ENCODE measurements at places on chromosomes 4 and X.

DNA sequence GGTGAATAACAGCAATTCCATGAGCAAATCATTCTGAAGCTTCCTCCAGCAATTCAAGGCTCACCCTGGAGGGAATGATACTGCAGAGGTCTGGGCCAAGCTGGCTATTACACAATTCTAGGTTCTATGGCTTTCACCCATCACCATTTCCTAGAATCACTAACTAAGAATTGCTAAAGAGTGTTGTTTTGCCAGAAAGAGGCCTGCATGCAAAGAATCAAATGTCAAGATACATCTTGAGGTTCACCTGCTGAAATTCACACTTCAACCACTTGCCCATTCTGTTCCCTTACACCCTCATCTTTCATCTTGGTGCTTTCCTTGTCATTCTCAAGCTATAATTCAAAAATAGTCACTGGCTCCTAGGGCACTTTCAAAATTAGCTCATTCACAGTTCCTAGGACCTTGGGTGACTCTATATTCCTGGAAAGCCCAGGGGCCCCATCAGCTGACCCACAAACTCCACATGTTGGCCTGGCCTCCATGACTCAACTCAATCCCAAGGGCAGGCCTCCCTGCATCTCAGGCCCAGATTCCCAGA, 7.0 kb downstream of the APBB2 start:
- ATAC-seq, result no peak

DNA sequence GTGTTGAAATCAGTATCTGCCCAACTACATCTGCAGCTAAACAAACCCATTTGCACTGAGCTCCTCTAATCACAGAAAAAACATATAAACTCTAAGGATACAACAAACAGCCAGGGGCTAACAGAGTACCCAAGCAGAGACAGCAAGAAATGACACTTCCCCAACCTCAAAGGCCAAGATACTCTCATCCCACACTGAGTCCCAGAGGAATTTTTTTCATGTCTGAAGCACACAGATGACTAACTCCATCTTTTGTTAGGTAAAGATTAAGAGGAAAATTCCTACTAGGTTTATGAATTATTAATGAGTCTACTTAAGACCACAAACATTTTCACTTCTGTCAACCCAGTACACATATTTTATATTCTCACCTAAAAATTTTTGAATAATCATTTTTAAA, 31.6 kb downstream of the SEPSECS start:
- ATAC-seq, result no peak

- peak; percentile 97 for ATAC-seq
These were observed 14.7 kb downstream of the SORCS2 start for GRCh38 chr4:7206911-7207567.

- no peak for ATAC-seq
These were observed 1042.5 kb upstream of the PABPC4L start for GRCh38 chr4:135244056-135244455.

DNA sequence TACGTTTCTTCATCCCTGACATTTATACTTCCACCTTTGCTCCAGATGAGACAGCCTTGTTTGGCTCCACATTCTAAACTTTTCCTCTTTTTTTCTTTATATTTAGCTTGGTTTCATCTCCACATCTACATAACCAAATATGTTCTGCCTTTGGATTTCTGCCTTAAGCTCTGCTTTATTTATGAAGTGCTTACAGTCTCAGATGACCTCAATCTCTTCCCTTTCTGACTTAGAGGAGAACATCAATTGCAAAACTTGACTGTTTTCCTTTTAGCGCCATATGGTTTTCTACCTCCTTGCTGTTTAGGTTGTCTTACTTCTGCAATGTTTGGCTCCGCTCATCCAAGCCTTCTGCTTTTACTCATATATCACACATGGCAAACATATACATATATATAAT, 7.5 kb downstream of the ASB5 start:
- no peak for ATAC-seq

DNA sequence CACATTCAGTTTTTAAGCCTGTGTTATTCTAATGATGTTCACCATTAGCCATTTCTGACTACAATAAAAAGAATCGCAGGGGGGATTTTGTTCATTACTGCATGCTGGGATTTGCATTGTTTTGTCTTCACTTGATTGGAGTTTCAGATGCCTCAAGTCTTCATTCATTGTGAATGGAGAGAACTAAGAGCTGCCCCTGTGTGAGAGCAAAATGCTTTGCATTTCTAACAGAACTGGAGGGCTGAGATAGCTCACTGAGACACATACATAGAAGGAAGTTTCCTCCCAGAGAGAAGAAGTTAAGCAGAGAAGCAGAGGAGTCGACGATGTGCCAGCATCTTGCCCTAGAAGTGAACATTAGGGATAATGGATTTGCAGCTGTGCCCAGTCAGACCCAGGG, 113.5 kb upstream of the GATB start:
- no peak for ATAC-seq

GRCh38 chrX:121851033-121851432, 803.6 kb downstream of the GLUD2 start:
- no peak for ATAC-seq

DNA sequence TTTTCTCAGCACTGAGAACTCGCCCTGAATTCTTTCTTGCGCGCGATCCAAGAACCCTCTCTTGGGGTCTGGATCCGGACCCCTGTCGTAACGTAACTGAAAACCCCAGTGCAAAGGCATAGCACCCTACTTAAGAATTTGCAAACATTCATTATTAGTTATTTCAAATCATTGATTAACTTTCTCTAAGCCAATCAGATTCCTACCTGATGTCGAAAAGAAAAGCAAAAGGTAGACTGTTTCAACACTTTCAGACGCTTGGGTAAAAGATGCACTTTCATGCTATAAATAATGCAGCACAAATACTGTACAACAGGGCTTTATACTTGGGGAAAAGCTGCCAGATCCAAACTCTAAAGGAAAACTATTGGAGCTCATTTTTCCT, 817 bp upstream of the WDR19 start:
- no peak for ATAC-seq

GRCh38 chr4:40887764-40888131, 138.0 kb downstream of the NSUN7 start:
- no peak for ATAC-seq

DNA sequence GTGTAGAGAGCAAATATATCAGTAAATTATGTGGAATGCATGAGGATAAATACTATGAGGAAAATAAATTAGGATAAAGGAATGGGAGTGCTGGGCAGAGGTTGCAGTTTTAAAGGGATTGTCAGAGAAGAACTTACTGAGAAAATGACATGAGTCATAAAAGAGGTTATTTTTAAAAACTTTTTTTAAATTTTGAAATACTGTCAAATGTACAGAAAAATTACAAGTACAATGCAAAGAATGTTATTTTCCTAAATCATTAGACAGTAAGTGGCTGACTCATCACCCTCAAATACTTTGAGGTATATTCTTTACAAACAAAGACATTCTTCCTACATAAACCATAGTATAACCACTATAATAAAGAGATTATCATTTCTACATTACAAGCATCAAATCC, 29.8 kb upstream of the H2AZ1 start:
- ATAC-seq, result peak; percentile 26

DNA sequence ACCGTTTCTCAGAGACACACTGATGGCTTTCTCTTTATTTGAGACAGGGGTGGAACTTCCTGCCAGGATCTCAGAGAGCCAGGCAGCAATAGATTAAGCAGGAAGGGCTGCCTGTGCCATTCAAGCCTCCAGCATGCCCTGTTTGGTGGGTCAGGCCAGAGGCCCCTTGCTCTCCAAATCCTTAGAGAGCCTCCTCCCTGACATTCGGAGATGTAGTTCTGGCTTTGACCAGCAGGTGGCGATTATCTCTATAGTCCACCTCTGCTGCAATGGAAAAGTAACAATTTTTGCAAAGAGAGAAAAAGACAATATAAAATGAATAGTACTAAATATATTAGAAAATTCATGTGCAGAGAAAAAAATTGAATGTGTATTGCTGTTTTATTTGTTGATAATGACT, 93.9 kb downstream of the NXF2B start:
- peak; percentile 82 for ATAC-seq

- no peak for ATAC-seq
These were observed 14.6 kb upstream of the IL13RA2 start for GRCh38 chrX:115031989-115032388.

- ATAC-seq, result no peak
These were observed 42.0 kb upstream of the RBMXL3 start for GRCh38 chrX:115147220-115147619.

All from SK-N-SH treated with all-trans-retinoic acid at 6 μM for 48 hours (cell line).